Bronchial smooth muscle cell (primary cell): ENCODE measurements at places on chromosomes 7 and 10. TPM values are rescaled to one million over a fixed set of nuclear protein-coding genes. Genes with fewer than 3 reads are reported as not detected.

The BCL7B gene
- total RNA-seq: 11.2 and 11.7 TPM in 2 replicates

The ENKUR gene
- total RNA-seq: 0.09 and 0.16 TPM in 2 replicates

The GUSB gene
- total RNA-seq: 21.9 and 35.7 TPM in 2 replicates

The CPA2 gene
- under 0.01 TPM in 1 of 2 replicates, not detected in the other for total RNA-seq

The MEST gene
- 4.6 and 18.0 TPM in 2 replicates for total RNA-seq

The AKR1C4 gene
- total RNA-seq: not detected in 2 replicates

The MAGI2 gene
- total RNA-seq: 8.8 and 12.8 TPM in 2 replicates

The SCIN gene
- total RNA-seq: 0.16 TPM in 1 of 2 replicates, not detected in the other

The NUPR2 gene
- not detected in 2 replicates for total RNA-seq

The PTER gene
- total RNA-seq: 4.6 and 8.9 TPM in 2 replicates

The FAM25G gene
- total RNA-seq: not detected in 2 replicates

The AP3M1 gene
- 14.2 and 17.5 TPM in 2 replicates for total RNA-seq

The NEUROD6 gene
- not detected in 2 replicates for total RNA-seq

The METTL2B gene
- 18.9 and 20.3 TPM in 2 replicates for total RNA-seq

The GHRHR gene
- not detected in 2 replicates for total RNA-seq

The HERPUD2 gene
- 15.1 and 24.0 TPM in 2 replicates for total RNA-seq

The UNCX gene
- total RNA-seq: not detected in 2 replicates

The WDR86 gene
- 0.95 and 3.8 TPM in 2 replicates for total RNA-seq

The RET gene
- total RNA-seq: 0.17 and 0.32 TPM in 2 replicates

The OR2A5 gene
- total RNA-seq: not detected in 2 replicates

The KAZALD1 gene
- 84.3 and 155 TPM in 2 replicates for total RNA-seq

The DPP6 gene
- under 0.01 TPM in 1 of 2 replicates, not detected in the other for total RNA-seq

The FGFBP3 gene
- 0.17 and 0.47 TPM in 2 replicates for total RNA-seq

The NCF1 gene
- total RNA-seq: under 0.01 TPM in 1 of 2 replicates, not detected in the other

The CARD11 gene
- total RNA-seq: under 0.01 TPM in 1 of 2 replicates, not detected in the other

The DDIT4 gene
- 223 and 361 TPM in 2 replicates for total RNA-seq

The OR2A12 gene
- not detected in 2 replicates for total RNA-seq

The AKR1D1 gene
- not detected in 2 replicates for total RNA-seq

The CTBP2 gene
- 62.1 and 81.8 TPM in 2 replicates for total RNA-seq

The WDR91 gene
- total RNA-seq: 4.9 and 6.4 TPM in 2 replicates

The SORCS3 gene
- total RNA-seq: not detected in 2 replicates

The ELFN1 gene
- 1.5 and 3.0 TPM in 2 replicates for total RNA-seq

The HOXA7 gene
- total RNA-seq: under 0.01 TPM in 1 of 2 replicates, not detected in the other

The KLF14 gene
- total RNA-seq: under 0.01 TPM in 1 of 2 replicates, not detected in the other

The CPN1 gene
- total RNA-seq: not detected in 2 replicates

The MRLN gene
- not detected in 2 replicates for total RNA-seq

The SFRP5 gene
- total RNA-seq: not detected in 2 replicates

The SLC39A12 gene
- 0.09 TPM in 1 of 2 replicates, not detected in the other for total RNA-seq

The MCU gene
- total RNA-seq: 40.8 and 41.0 TPM in 2 replicates

The HOXA5 gene
- total RNA-seq: 10.3 and 26.0 TPM in 2 replicates

The TSPAN12 gene
- total RNA-seq: 2.0 and 3.9 TPM in 2 replicates

The MEIG1 gene
- 0.52 TPM in 1 of 2 replicates, not detected in the other for total RNA-seq

The ZFAND2A gene
- 12.0 and 23.5 TPM in 2 replicates for total RNA-seq

The ADRB1 gene
- not detected in 2 replicates for total RNA-seq

The SLC26A4 gene
- total RNA-seq: 0.47 and 0.52 TPM in 2 replicates

The PRKCQ gene
- total RNA-seq: under 0.01 and 0.17 TPM in 2 replicates
